Body of pancreas (tissue), 4 donors: ENCODE measurements at places on chromosomes 5 and 9.

DNA sequence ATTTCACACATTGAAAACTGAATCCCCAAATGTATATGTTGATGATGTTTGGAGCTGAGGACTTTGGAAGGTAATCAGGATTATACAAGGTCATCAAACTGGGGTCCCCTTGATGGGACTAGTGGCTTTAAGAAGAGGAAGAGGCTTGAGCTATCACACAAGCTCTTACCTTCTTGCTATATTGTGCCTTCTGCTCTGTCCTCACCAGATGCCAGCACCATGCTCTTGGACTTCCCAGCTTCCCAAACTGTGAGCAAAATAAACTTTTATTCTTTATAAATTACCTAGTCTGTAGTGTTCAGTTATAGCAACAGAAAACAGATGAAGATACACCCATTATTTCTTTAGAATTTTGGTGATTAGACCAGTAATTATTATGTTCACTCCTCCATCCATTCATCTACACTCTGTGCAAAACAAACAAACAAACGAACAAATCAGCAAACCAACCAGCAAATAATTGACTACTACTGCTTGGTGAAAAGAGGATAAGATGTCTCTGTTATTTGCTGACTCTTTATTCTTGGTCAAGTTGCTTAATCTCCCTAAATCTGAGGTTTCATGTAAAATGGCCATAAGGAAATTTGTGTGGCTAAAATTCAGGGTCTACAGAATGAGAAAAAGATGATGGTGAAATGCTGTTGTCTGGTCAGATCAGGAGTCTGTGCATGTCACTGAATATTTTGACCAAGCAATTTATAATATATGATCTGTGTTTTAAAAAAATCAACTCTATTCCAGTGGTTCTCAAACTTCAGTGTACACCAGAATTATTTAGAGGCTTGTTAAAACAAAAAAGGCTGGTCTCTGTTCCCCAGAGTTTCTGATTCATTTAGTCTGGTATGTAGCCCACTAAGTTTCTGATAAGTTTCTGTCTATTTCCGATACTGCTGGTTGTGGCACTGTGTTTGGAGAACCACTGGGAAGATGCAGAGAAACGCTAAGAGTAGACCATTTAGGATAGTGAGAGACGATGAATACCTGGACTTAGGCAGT lies 854.1 kb downstream of the MAT2B start:
- DNase-seq: no peak

GRCh38 chr5:118518720-118519119 lies 469.6 kb downstream of the DTWD2 start:
- DNase-seq: no peak

- DNase-seq: no peak
These were observed 30.8 kb downstream of the RASGRF2 start for GRCh38 chr5:80990971-80991370.

- no peak for DNase-seq
These were observed 197.0 kb upstream of the DMAC1 start for GRCh38 chr9:7996558-7996957.

GRCh38 chr5:115179394-115180164 lies 9.9 kb upstream of the TRIM36 start:
- peak; percentile 39 for DNase-seq

GRCh38 chr5:136057401-136058038 lies 28.7 kb downstream of the TGFBI start:
- DNase-seq: no peak

GRCh38 chr5:143393524-143393923 lies 10.0 kb downstream of the NR3C1 start:
- no peak for DNase-seq

DNA sequence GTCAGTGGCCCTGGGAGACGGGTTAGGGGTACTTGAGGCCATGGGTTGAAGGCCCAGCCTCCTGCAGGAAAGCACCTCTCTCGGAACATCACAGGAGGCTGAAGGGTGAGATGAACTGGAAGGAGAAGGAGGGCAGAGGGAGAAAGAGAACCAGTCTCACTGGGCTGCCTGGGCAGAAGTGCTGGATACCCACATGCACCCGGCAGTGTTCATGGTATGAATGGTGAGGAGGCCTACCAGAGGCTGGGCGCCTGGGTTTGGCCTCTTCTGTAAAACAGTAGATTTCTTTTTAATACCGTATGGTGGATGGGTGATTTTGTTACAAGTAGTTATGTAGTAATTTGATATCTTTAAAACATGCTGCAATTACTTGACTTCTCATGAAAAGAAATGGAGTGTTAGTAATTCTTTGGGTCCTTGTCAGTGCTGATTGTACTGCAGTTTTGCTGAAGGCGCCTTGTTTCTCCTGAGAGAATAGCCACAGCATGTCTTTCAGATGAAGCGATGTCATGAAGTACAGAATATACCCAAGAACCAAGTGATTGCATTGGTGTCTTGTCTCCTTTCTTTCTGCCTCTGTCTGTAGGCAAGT lies 258.6 kb downstream of the FANCC start:
- no peak for DNase-seq

GRCh38 chr9:90894986-90895687 lies 93.5 kb downstream of the SYK start:
- DNase-seq: no peak

- DNase-seq: no peak
These were observed 109.5 kb downstream of the GADD45G start for GRCh38 chr9:89714321-89714720.

DNA sequence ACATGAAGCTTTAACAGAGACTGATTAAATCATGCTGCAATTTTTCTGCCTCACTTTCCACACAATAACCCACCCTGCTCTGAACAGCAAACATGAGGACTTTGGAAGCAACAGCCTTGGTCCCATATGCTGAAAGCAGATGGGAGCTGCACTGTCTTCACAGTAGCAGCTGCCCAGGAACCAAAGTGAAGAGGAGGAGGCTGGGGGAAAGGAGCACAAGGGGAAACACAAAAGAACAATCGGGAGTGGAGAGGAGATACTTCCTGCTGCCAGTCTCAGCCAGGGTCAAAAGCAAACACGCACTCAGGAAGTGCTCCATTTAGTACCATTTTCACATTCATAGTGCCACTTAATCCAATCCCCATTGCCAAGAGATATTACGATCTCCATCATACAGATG lies 183.3 kb upstream of the PUM3 start:
- no peak for DNase-seq

DNA sequence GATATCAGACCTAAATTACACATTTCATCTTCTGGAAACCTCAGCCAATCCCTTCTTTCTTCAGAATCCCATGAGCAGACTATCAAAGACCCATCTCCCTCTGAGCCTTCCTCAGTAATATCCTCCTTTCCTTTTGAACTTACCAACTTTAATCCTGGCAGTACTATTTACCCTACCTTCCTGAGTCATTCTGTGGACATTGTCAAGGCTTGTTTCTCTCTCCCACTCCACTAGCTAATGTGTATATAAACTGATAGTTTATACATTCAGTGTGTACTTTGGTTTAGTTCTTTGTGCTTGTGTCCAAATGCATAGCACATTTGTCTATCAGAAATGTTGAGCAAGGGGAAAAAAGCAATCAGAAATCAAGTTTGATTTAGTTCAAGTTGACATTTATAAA lies 568.3 kb downstream of the CSNK1G3 start:
- DNase-seq: no peak

DNA sequence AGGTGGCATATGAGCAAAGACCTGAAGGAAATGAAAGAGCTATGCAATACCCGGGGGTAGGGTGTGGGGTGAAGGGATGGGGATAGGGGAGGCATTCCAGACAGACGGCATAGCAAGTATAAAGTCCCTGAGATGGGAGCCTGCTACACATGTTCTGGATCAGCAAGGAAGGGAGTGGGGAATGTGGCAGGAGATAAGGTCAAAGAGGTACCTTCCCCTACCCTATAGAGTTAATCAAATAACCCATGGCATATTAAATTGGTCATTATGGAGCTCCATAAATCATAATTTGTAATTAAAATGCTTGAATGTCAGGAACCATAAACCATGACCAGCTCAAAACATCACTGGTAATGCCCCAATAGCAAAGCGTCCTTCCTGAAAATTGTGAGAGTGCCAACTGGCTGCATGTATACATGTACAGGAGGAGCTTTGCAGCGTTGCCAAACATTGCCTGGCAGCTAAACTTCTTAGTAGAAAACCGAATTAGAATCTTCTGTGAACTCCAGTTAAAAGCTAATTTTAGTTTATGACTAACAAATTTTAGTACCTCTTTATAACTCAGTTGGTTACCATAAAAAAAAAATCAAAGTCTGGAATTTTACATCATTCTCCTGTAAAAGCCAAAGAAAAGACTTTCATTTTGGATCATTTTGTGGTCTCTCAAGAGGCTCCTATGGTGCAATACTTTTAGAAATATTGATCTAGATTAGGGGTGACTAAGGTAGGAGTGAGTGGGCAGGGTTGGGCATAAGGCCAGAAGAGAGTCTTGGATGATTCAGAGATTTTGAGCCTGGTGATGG lies 4.7 kb downstream of the DNAI1 start:
- no peak for DNase-seq

DNA sequence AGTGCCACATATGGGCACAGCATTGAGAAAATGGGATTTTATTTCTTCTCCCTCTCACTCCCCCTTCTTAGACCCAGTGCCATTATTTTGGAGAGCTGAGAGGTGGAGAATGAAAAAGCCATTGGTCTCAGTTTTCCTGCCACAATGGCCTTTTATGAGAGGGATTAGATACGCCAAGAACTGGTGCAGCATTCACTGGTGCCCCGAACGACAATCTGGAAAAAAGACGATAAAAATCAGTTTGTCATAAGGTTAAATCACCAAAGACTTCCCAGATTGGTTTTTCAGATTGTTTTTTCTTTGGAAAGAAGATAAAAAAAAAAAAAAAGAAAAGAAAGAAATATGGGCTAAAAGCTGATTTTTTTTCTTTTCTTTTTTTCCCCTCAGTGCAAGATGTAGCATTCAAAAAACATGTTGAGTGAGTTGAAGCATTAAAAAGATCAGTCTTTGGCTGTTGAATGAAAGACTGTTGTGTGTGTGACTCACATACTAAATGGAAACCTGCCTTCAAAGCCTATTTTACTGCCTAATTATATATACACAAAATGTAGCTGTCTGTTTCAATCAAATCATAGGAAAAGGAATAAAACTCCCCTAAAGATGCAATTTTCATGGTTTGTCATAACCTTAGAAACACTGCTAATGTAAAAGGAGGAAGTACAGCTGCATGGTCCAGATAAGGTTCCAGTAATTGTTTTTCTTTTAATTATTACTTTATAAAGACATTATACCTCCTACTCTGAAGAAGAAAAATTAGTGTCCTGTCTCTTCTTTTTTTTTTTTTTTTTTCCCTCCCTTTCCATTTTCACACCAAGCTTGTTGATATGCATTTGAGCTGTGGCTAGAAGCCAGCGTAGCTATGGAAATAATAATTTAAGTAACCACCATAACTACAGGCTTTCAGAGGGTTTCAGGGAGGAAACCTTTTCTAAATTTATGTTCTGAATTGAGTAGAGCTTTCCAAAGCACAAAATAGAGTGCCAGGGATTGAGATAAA lies 27.2 kb upstream of the ZNF608 start:
- no peak for DNase-seq

- no peak for DNase-seq
These were observed 13.8 kb downstream of the UGCG start for GRCh38 chr9:111910428-111910827.
